ENCODE measurements at places on chromosomes 7 and 10. TPM values are rescaled to one million over a fixed set of nuclear protein-coding genes. Genes with fewer than 3 reads are reported as not detected.

- H3K27me3 ChIP-seq = no peaks in the 10 kb centered on the region
- no peak overlapping the region for H3K4me3 ChIP-seq
- H3K4me1 ChIP-seq = no peaks in the 10 kb centered on the region
- H3K36me3 ChIP-seq = no peaks in the 10 kb centered on the region
Measured at GRCh38 chr7:84245835-84246234, 51.2 kb upstream of the SEMA3A start.

DNA sequence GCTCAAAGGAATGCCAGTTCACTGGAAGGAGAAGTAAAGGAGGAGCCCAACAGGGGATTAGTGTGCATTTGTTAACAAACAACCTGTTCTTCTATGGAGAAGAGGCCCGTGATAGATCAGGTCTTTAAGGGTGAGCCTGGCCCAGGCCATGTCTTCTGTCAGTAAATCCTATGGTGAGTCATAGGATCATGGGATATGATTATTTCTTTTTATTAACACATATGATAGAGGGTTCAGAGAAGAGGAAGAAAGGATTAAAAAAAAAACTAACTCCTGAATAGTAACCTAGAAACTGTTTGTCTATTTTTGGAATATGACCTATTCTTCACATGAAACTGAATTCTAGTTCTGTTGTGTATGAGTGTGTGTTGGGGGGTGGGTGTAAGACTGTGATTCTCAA, 70.4 kb downstream of the GPR158 start:
- no peak for DNase-seq
- H3K4me1 ChIP-seq = no peaks in the 10 kb centered on the region
- no peak overlapping the region for H3K4me3 ChIP-seq
- H3K27ac ChIP-seq = no peak overlapping the region
- no peaks in the 10 kb centered on the region for H3K36me3 ChIP-seq
- H3K27me3 ChIP-seq = no peaks in the 10 kb centered on the region

DNA sequence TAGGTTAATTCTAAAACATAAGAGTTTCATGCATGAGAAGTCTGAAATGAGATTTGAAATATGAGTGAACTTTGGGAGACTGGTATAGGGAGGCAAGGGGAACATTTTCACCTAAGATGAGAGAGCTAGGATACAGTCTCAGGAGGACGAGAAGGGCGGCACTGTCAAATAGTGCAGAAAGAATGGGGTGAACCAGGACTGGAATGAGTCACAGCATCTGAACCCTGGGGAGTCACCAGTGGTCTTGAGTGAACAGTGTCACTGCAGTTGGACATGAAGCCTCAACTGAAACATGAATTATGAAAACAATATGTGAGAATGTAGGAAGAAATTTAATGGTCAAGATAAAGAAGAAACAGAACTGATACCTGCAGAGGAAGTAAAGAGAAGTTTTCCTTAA, 33.8 kb downstream of the GNG11 start:
- no peak overlapping the region for H3K4me3 ChIP-seq
- no peaks in the 10 kb centered on the region for H3K36me3 ChIP-seq
- no peaks in the 10 kb centered on the region for H3K27me3 ChIP-seq
- H3K4me1 ChIP-seq = no peaks in the 10 kb centered on the region
- no peak overlapping the region for H3K27ac ChIP-seq

DNA sequence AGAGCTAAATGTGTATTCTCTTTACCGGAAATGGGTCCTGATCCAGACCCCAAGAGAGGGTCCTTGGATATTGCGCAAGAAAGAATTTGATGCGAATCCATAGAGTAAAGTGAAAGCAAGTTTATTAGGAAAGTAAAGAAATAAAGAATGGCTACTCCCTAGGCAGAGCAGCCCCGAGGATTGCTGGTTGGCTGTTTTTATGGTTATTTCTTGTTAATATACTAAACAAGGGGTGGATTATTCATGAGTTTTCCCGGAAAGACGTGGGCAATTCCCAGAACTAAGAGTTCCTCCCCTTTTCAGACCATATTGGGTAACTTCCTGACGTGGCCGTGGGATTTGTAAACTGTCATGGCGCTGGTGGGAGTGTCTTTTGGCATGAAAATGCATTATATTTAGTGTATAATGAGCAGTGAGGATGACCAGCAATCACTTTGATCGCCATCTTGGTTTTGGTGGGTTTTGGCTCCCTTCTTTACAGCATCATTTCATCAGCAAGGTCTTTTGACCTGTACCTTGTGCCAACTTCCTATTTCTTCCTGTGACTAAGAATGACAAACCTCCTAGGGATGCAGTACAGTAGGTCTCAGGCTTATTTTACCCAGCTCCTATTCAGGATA, 60.4 kb downstream of the ARL4A start:
- no peak for DNase-seq
- no peak overlapping the region for H3K27ac ChIP-seq
- H3K27me3 ChIP-seq = no peaks in the 10 kb centered on the region
- no peaks in the 10 kb centered on the region for H3K4me1 ChIP-seq

GRCh38 chr10:59177031-59177797, 771 bp downstream of the PHYHIPL start:
- no peak overlapping the region for H3K27ac ChIP-seq
- peak overlapping the region; percentile 56 for H3K4me3 ChIP-seq
- H3K36me3 ChIP-seq = no peaks in the 10 kb centered on the region
- H3K4me1 ChIP-seq = peaks cover 17% of the 10 kb centered on the region
- DNase-seq = no peak
- peaks cover 74% of the 10 kb centered on the region for H3K27me3 ChIP-seq

- H3K27me3 ChIP-seq = no peaks in the 10 kb centered on the region
- no peak overlapping the region for H3K4me3 ChIP-seq
- H3K27ac ChIP-seq = no peak overlapping the region
- no peak for DNase-seq
- H3K36me3 ChIP-seq = peaks cover 25% of the 10 kb centered on the region
Measured at GRCh38 chr10:96910488-96911395, 78.6 kb downstream of the LCOR start.

- peaks cover 11% of the 10 kb centered on the region for H3K27me3 ChIP-seq
- no peak overlapping the region for H3K27ac ChIP-seq
- no peak for DNase-seq
- H3K36me3 ChIP-seq = no peaks in the 10 kb centered on the region
- no peak overlapping the region for H3K4me3 ChIP-seq
Measured at GRCh38 chr10:85593226-85593772, 773.3 kb downstream of the GRID1 start.

DNA sequence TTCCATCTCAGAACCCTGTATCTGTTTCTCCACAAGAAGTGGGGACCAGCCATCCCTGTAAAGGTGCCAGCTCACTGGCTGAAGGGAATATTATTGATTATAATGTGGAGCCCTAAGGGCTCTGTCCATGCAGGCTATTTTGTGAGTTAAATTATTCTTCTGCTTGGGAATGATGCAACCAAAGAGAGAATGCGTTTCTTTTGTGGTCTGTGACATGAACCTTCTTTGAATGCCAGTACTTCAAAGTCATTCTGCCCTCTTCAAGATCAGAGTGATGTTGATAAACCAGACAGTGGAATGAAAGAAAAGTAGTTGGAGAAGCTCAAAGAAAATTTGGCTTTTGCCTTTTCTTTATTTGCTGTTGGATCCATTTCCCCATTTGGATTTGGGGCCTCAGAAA, 995.2 kb downstream of the KCNMA1 start:
- no peak overlapping the region for H3K4me3 ChIP-seq
- no peaks in the 10 kb centered on the region for H3K36me3 ChIP-seq
- H3K27ac ChIP-seq = no peak overlapping the region
- no peaks in the 10 kb centered on the region for H3K27me3 ChIP-seq

DNA sequence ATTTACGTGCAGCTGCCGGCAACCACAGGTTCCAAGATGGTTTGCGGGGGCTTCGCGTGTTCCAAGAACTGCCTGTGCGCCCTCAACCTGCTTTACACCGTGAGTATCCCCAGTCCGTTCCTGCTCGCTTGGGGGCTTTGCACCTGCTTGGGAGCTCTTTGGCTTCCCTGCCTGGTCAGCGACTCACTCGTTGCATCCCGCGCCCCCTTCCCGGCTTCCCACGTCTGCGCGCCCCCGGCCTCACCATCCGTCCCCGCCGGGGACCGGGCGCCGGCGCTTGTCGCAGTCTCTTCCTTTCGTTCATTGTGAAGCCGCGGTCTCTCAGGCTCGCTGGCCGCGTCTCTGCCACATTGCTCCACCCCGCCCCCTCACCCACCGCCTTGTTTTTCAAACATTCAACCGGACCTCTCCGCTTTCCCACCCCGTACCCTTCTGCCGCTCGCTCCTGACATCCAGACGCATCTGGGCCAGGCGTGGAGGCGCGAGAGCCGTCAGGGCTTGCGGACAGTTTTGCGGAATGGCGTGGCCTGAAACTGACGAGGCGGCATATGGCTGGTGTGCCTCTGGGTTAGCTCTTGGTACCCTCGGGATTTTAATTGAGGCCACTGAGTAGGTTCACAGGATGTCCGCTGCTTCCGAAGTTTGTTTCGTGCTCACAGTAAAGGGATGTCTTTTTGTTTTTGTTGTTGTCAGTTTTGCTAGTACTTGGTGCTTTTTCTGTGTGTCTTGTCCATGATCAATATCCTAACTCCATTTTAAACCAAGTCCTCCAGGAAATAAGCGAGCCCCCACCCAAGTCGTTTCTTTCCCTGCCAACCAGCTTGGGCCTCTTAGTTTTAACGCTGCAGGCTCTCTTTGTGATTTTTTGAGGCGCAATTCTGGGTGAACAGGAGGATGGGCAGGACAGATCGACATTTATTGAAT, 639 bp downstream of the TSPAN13 start:
- no peaks in the 10 kb centered on the region for H3K27me3 ChIP-seq
- H3K27ac ChIP-seq = peak overlapping the region; percentile 81
- peak; percentile 33 for DNase-seq
- peak overlapping the region; percentile 89 for H3K4me3 ChIP-seq

DNA sequence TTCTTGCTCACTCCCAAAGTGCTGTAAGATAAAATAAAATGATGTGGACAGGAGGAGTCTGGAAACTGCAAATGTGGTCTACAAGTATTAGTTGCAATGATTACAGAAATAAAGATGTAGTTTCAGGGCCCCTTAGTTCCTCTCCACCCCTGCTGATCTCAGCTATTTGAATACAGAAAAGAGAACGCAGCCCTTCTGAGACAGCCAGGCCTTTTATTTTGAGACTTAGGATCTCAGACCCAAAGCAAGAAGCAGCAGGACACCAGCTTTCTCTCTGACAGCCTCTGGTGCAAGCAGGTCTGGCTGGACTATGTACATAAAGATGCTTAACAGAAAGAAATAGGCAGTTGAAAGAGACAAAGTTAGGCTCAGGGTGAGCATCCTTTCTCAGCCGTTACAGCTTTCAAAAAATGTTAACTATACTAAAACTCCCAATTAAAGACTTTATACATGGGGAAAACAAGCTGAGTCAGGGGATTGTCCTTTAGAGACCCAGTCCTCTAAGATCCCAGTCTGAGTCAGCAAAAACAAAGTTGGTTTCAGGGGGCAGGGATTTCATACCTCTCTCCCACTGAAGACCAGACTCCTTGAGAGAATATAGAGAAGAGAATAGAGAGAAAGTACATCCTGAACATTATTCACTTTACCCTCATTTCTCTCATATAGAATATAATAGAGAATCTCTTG, 220.4 kb downstream of the TMEM178B start:
- H3K36me3 ChIP-seq = no peaks in the 10 kb centered on the region
- no peak overlapping the region for H3K27ac ChIP-seq
- no peak for DNase-seq
- H3K4me1 ChIP-seq = peaks cover 37% of the 10 kb centered on the region

DNA sequence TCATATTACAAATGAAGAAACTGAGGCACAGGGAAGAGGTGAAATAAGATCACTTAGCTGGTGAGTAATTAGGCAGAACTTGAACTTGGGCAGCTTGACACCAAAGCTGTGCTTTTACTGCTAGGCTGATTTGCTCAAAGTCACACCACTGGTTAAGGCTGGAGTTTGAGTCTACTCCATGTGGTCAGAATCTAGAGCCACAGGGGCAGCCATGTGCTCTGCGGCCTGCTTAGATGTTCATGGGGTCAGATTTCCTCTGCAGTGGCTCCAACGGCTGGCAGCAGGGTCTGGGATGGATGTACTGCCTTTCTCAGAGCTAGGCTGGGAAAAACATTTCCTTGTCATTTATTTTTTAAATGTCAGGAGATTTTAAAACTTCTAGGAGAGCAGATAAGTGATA, 417.5 kb downstream of the KCNMA1 start:
- peaks cover 93% of the 10 kb centered on the region for H3K27me3 ChIP-seq
- H3K4me3 ChIP-seq = no peak overlapping the region
- H3K27ac ChIP-seq = no peak overlapping the region
- H3K36me3 ChIP-seq = no peaks in the 10 kb centered on the region
- H3K4me1 ChIP-seq = no peaks in the 10 kb centered on the region
- DNase-seq = no peak

DNA sequence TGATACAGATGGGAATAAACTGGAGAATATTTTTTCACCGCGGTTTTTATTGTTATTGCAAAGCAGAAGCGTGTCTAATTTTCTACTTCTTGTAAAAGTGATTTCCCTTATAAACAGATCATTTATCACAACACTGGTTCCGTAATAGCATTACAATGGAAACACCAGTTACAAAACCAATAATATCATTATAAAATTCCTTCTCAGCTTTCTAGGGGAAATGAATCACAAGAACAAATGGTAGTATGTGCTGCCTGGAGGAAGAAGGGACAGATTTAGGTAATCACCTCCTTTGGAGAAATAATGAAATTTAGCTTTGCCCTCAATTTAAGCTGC, 2.4 kb upstream of the CCDC6 start:
- H3K27ac ChIP-seq = peak overlapping the region; percentile 96
- DNase-seq = no peak
- H3K27me3 ChIP-seq = no peaks in the 10 kb centered on the region
- peak overlapping the region; percentile 98 for H3K4me3 ChIP-seq

DNA sequence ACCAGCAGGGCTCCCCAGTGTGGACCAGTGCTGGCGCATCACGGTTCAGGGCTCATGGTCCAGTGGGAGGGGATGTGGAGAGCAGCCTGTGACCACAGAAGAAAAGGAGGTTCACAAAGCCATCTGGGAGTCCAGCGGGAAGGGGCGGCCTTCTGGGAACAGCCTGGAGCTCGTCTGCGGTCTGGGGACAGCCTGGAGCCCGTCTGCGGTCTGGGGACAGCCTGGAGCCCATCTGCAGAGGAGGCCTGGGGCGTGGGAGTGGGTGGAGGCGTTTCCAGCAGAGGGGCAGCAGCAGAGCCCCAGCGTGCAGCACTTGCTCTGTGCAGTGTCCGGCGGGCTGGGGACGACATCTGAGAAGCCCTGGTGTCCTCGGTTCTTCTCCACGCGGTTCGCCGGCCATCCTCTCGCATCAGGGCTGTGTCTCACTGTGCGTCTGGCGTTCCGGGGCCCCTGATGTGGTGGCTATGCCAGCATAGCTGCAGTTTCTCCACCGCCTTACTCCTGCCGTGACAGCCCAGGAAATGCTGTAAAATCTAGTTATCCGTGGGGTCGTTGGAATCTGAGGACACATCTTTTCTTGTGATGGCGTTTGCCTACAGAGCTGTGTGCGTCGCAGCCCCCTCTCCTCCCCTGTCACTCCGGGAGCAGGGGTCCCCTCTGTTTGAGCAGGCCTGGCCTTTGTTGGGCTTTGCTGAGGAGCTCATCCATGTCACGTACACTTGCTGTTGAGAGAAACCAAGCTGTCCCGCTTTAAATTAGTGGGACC, 104.6 kb downstream of the INPP5A start:
- no peak overlapping the region for H3K27ac ChIP-seq
- H3K27me3 ChIP-seq = no peaks in the 10 kb centered on the region
- H3K36me3 ChIP-seq = peaks cover 4% of the 10 kb centered on the region
- DNase-seq = no peak
- H3K4me3 ChIP-seq = no peak overlapping the region

- DNase-seq = peak; percentile 61
- H3K27ac ChIP-seq = peak overlapping the region; percentile 97
- no peaks in the 10 kb centered on the region for H3K36me3 ChIP-seq
- peaks cover 63% of the 10 kb centered on the region for H3K4me1 ChIP-seq
Measured at GRCh38 chr10:32055478-32056135, 618 bp downstream of the KIF5B start.

Gene TUBAL3
- 0.36 TPM for total RNA-seq

Gene WDFY4
- 1.5 TPM for total RNA-seq

Gene AKR1B1
- total RNA-seq = 280 TPM

Gene ANKRD1
- total RNA-seq = 2,047 TPM

Gene VPS37D
- 3.1 TPM for total RNA-seq

Gene RBP4
- total RNA-seq = 1.1 TPM

Gene OR2A5
- total RNA-seq = not detected

Gene CPEB3
- total RNA-seq = 13.6 TPM
